ENCODE measurements at places on chromosomes 12 and 14.
A peak's percentile ranks its signal among the peaks of the same experiment; 100 is the strongest.

DNA sequence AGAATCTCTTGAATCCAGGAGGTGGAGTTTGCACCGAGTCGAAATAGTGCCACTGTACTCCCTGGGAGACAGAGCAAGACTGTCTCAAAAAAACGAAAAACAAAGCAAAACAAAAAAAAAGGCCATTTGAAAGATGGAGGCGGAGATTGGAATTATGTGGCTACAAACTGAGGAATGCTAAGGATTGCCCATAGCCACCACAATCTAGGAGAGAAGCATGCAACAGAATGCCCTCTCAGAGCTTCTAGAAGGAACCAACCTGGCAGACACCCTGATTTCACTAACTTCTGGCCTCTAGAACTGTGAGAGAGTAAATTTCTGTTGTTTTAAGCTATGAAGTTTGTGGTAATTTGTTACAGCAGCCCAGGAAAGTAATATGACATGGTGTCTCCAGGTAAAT is 50.1 kb upstream of the LIMA1 start:
- no peak for DNase-seq

DNA sequence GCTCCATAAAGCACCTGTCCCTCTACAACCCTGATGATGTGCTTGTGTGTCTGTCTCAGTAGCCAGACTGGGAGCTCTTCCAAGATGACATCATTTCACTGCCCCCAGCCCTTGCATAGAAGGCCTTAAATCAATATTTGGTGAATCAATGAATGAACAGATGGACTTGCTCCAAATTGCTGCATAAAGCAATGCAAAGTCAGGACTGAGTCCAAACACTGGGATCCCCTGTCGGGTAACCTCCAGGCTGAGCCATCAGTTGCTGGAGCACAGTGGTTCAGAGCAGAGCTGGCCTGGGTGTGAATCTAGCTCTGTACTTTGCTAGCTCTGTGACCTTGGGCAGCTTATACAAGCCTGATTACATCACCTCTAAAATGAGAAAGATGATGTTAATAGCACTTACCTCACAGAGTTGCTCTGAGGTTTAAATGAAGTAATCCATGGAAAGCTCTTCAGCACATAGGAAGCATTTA is 120.3 kb upstream of the VASH1 start:
- DNase-seq, result no peak

GRCh38 chr14:71595441-71595840 is 336.8 kb upstream of the RGS6 start:
- DNase-seq, result no peak

DNA sequence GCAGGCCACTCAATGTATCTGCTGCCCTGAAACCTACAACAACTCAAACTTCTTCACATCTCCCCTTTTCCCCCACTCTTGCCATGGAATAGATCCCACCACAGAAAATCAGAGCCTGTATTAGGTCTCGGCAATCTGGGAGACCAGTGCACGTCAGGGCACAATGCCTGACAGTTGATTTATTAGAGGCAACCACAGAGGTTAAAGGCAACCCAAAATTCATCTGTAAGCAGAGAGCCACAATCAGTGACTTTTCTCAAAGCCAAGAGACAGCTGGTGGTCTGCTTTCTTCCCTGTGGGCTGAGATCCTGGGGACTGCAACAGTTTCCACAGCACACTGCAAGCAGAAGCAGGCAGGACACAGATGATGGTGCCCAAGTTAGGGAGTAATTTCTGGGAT is 169.0 kb upstream of the NTF3 start:
- no peak for DNase-seq

GRCh38 chr14:26138764-26139445 is 458.9 kb downstream of the NOVA1 start:
- DNase-seq, result no peak

DNA sequence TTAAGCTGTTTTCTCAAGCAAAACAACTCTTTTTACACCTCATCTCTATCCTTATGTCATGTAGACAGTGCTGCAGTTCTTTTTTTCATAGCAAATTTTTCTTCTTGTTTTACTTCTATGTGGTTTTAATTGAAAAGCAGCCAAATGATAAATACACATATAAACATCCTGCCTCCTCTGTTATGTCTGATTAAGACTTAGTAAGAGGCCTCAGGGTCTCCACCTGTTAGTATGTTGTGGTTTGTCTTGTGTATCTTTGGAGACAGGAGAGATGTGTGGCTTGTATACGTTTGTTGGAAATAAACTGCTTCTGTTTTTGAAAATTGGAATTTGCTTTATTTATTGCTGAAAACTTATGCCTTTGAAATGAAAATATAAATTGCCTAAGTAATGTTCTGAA is 32.0 kb downstream of the PEX5 start:
- no peak for DNase-seq

DNA sequence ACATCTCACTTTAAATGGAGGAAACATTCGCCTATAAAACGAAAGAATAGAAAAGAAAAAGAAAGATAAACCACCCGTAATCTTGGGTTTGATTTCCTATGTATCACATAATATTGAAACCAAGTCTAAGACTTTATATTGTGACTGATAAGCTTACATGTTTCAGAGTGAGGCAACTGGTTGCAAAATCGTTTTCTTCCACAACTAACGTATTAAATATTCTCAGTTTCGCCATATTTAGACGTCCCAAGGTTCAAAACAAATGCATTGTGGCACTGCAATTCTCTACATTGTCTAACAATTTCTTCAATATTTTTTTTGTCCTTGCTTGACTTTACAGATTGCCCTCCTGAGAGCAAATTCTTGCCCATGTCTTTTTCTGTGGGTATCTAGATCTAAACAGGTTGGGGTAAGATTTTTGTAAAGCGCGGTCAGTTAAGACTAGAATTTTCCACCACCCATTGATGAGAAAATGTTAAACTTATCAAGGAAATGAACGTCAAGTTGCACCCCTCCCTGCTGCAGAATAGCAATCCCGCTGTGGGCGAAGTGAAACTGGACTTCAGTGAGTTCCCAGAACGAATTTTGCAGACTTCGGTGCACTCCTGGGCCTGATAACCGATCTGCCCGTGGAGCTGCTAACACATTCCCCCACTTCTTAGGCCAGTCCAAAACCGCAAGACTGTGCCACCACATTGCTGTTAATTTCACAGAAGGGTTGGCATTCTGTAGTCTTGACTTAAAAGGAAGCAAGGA is 2.7 kb downstream of the TBX3 start:
- DNase-seq, result no peak

DNA sequence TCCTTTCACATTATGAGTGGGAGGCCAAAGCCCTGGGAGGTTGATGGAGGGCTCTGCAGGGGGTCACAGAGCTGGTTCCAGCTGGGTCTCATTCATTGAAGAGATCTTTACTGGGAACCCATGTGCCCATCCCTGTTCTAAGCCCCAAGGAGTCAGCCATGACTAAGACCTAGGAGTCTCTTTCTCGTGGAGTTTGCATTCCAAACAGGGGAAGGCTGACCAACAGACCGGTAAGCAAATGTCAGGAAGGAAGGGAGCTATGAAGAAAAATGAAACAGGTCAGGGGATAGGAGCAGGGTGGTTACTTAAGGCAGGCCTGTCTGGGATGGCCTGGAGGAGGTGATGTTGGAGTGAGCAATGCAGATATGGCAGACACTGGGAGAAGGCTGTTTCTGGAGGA is 31.5 kb downstream of the SYNDIG1L start:
- no peak for DNase-seq

DNA sequence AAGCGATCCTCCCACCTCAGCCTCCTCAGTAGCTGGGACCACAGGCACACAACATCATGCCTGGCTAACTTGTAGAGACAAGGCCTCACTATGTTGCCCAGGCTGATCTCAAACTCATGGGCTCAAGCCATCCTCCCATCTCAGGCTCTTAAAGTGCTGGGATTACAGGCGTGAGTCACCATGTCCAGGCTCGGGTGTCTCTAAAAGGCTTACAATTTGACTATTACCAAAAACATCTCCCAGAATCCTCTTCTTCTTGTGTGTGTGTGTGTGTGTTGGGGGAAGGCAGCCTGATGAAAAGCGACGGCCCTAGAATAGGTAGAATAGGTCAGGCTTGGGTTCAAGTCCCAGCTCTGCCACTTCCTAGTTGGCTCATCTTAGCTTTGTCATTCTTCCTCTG is 16.8 kb downstream of the MSI1 start:
- no peak for DNase-seq

DNA sequence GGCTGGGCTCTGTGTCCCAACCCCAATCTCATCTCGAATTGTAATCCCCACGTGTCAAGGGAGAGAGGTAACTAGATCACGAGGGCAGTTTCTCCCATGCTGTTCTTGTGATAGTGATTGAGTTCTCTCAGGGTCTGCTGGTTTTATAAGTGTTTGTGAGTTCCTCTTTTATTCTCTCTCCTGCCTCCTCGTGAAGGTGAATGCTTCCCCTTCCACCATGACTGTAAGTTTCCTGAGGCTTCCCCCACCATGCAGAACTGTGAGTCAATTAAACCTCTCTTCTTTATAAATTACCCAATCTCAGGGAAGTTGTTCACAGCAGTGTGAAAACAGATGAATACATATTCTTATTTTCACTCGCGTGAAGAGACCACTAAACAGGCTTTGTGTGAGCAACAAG is 148.2 kb downstream of the TMEM30B start:
- DNase-seq, result no peak

GRCh38 chr12:23169012-23169695 is 544.2 kb downstream of the ETNK1 start:
- no peak for DNase-seq

DNA sequence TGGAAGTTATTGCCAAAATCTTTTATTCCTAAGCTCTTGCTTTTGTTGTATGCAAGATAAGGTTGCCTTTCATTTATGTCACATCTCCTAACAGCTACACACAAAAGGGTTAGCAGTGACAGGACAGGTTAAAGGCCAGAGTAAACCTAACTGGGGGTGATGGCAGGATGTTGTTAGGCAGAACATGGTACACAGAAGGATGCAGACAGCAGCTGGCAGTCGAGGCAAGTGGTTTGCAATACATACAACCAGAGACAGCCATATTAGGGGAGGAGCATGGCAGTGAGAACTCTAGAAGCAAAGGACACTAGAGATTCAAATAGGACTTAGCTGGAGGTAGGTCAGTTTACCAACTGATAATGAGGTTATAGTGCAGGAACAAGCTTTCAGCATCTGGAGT is 2.7 kb upstream of the ABCD2 start:
- DNase-seq, result no peak

DNA sequence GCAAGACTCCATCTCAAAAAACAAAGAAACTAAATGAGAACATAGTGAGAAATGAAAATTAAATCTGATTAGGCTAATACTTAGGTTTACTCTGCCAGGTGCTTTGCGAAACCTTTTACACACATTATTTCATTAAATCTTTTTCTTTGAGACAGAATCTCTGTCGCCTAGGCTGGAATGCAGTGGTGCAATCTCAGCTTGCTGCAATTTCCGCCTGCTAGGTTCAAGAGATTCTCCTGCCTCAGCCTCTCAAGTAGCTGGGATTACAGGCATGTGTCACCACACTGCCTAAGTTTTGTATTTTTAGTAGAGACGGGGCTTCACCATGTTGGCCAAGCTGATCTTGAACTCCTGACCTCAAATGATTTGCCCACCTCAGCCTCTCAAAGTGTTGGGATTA is 21.9 kb upstream of the EEA1 start:
- no peak for DNase-seq

- no peak for DNase-seq
Measured at GRCh38 chr12:116319898-116320621, 42.6 kb upstream of the MED13L start.

DNA sequence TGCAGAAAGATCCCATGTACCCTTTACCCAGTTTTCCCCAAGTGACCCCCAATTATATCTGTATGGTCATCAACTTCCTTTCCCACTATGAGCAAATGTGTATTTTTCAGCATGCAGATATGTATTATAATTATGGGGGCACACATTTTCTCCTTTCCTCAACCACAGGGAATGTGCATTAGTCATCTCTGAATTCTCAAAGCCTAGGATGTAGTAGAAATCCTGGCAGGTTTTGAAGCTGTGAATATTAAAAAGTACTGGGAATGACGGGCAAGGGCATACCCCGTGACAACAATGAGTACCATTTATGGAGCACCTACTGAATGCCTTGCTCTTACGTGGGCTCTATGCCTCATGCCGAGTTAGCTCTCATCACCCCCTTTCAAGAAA is 71.5 kb downstream of the VWF start:
- no peak for DNase-seq

GRCh38 chr12:6914246-6914946 is at the start of gene ENO2:
ENO2 (plus strand) TSS chr12:6914580; CDS start chr12:6915833, 1,253 bp downstream.
- peak; percentile 83 for DNase-seq

- DNase-seq, result no peak
Measured at GRCh38 chr12:25689996-25690501, 137.0 kb upstream of the LMNTD1 start.

GRCh38 chr12:77007476-77007875 is 57.9 kb downstream of the E2F7 start:
- no peak for DNase-seq

- no peak for DNase-seq
Measured at GRCh38 chr12:48868451-48868850, 2.8 kb upstream of the RND1 start.

- DNase-seq, result no peak
Measured at GRCh38 chr12:84077679-84078078, 834.9 kb downstream of the SLC6A15 start.

GRCh38 chr12:62714774-62715721 is 219.9 kb downstream of the PPM1H start:
- no peak for DNase-seq

GRCh38 chr14:97295108-97295710 is 498.0 kb downstream of the VRK1 start:
- no peak for DNase-seq

GRCh38 chr12:118188690-118189371 is 52.9 kb downstream of the PEBP1 start:
- no peak for DNase-seq

GRCh38 chr14:62776300-62776699 is 269.0 kb downstream of the KCNH5 start:
- DNase-seq, result no peak

GRCh38 chr12:92191061-92191460 is 45.4 kb upstream of the BTG1 start:
- DNase-seq, result no peak

GRCh38 chr14:93978735-93979134 is 2.4 kb upstream of the ASB2 start:
- DNase-seq, result no peak

- peak; percentile 42 for DNase-seq
Measured at GRCh38 chr12:105420659-105421240, 90.3 kb downstream of the C12orf75 start.

- DNase-seq, result no peak
Measured at GRCh38 chr14:77890873-77891272, 91.0 kb downstream of the ADCK1 start.

- DNase-seq, result no peak
Measured at GRCh38 chr14:96165493-96166436, 38.9 kb upstream of the BDKRB2 start.

DNA sequence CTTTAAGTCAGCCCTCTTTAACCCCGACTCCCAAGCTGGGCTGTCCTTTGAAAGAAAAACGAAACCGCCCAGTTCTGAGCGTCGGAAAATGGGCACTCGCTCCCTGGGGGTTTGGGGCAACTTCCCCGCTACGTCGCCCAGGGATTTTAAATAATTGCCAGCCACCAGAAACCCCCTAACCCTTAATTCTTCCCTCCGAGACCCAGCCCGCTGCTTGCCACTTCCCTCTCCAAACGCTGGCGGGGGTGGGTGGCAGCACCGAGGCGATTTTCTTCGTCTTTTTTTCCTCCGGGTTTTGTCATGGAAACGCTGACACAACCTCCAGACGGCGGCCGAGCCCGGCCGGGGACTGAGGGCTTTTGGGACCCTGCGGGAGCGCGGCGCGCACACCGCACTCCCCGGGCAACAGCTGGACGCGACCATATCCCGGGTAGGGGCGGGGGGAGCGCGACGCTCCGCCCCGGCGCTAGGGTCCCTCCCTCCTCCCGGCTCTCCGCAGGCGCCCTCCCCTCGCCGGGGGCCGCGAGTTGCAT is at the start of gene CHST11:
Gene CHST11 (plus strand): TSS at position 532 of the 533 bp plus-strand sequence.
- peak; percentile 64 for DNase-seq

- no peak for DNase-seq
Measured at GRCh38 chr12:2614341-2614740, 180.4 kb upstream of the FKBP4 start.

Measured in effector memory CD4-positive, alpha-beta T cell (primary cell).